ENCODE measurements at places on chromosomes 16 and 17.
A peak's percentile ranks its signal among the peaks of the same experiment; 100 is the strongest.

DNA sequence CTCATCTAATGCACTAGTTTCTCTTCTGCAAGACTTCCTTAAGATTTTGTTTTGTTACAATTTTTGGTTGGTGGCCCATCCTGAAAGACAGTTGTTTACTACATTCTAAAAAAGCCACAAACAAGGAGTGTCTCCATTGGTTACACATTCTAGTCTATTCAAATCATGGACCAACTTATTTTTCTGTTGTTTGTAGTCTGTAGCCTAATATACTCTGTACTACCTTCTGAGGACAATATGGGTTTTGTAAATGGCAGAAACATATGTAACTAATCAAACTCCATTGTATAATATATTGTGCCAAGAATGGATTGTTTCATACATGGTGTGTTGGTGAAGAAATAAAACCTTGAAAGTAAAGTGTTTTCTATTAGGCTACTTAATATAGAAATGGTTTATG, 79.5 kb upstream of the DHX40 start:
- DNase-seq = no peak

GRCh38 chr16:25052151-25052511, 37.0 kb upstream of the ARHGAP17 start:
- no peak for DNase-seq

- peak; percentile 76 for DNase-seq
Observed at GRCh38 chr16:16120382-16121184, 102.7 kb downstream of the ABCC6 start.

DNA sequence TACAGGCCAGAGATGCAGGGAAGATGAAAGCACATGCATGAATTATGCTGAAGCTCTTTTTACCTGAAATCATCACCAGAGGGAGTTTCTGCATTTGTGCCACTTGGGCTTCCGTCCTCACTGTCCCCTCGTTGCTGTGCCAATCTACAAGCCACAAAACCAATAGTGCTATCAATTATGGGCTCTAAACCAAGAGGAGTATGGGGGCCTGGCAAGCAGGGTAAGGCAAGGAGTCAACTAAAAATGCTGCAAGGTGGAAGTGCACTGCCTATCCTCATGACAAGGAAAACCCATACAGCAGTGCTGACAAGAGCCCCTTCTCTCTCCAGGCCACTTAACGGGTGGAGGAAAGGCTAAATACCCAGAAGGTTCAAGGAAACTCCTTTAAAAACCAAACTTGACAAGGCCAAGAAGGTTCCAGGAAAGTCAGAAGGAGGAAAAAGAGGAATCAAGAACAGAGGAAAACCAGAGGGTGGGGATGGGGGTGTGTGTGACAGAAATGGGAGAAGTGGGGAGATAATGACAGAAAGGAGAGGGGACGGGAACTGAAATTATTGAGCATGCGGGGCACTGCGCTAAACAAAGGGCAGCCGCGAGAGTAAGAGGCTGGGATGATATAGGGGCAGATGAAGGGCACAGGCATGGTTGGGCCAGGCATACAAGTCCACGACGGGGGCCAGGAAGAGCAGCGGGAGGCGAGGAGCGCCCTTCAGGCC, 674 bp downstream of the C17orf75 start:
- no peak for DNase-seq

DNA sequence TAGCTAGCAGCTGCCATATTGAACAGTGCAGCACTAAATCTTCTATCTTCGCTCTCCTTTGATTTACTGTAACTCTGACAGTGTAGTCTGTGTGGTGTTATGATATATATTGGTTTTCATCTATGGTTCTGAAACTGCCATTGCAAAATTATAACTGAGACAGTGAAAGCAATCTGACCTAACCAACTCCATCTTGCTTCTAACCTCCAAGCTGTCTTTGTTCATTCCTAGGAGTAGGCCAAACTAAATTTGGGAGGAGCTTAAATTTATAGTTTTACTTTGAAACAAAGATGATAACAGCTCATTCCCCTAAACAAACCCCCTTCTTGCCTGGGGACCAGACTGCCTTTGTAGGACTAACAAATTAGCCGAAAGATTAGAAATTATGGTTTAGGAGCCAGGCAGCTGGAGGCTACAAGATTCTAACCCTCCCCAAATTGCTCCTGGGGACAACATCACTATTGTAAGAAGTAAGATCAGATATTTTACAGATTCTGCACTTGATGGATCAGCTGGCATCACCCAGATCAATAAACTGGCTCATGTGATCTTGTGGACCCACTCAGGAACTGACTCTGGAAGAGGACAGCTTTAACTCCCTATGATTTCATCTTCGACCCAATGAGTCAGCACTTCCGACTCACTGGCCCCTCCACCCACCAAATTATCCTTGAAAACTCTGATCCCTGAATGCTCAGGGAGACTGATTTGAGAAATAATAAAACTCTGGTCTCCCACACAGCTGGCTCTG, 47.0 kb upstream of the FBXO47 start:
- DNase-seq = no peak

DNA sequence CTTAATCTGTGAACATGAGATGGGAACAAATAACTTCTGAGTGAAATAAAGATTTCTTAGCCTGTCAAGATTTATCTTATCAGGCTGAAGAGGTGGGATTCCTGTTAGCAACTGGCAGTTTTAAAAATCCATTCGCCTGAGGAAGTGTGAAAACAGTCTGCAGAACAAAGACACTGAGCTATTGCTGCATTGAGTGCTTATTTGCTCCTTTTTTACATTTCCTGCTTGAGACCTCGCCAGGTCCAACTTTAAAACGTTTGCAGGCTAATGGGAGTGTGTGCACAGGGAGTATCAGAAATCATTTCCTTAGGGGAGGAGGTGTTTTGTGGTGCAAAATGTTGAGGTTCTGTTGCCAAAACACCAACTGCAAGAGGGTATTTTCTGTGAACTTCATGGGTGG, 957.8 kb upstream of the RBFOX1 start:
- DNase-seq = no peak

DNA sequence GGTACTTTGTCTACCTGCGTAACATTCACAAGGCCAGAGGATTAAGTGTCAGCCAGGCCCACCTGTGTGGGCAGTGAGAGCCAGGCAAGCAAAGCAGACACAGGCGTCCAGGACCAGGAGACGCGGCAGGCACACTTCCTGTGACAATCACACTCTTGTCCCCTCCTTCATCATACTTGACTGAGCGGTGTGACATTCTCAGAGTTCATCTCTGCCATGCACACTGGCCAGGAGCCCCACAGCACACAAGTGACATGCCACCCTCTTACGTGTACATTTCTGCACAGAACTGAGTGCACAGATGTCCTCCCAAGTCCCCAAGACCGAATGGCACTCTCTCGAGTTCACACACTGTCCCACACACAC, 8.7 kb downstream of the PPP1R9B start:
- no peak for DNase-seq

GRCh38 chr17:82705756-82706155, 7.3 kb upstream of the RAB40B start:
- no peak for DNase-seq

GRCh38 chr17:28118362-28118761, 75.9 kb downstream of the NLK start:
- DNase-seq = no peak

All from heart left ventricle (tissue), 16 donors.